ENCODE measurements at places on chromosomes 1 and 21. TPM values are rescaled to one million over a fixed set of nuclear protein-coding genes. Genes with fewer than 3 reads are reported as not detected.

The CFHR3 gene
- total RNA-seq, result not detected

DNA sequence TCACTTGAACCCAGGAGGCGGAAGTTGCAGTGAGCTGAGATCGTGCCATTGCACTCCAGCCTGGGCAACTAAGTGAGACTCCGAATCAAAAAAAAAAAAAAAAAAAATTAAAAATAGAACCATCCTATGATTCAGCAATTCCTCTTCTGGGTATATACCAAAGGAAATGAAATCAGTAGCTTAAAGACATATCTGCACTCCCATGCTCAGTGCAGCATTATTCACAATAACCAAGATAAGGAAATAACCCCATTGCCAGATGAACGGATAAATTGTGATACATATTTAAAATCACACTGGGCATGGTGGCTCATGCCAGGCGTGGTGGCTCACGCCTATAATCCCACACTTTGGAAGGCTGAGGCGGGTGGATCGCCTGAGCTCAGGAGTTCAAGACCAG is 23.8 kb downstream of the ALDH9A1 start:
- DNase-seq, result no peak

DNA sequence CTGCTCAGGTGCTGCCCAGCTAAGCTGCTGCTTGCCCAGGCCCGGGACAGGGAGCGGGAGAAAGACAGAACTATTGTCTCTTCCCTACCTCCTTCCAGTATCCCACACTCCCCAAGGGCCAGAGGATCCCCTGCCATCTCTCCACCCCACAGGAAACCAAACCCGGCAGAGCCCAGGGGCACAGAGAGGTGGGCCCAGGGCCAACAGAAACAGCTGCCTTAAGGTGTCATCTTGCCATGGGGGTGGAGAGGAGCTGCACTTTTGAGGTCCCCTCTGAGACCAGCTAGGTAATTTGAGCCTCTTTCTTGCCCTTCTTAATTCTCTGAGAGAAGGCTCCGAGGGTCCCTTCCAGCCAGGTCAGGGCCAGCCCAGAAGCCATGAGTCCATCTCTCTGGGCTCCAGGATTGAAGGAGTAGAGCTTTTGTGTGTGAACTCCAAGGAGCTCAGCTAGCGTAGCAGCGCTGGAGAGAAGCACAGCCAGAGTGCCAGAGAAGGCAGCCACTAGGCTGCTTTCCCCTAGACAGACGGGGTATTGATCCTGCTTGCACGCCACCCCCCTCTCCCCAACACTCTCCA is 9.7 kb upstream of the GPR61 start:
- no peak for DNase-seq

DNA sequence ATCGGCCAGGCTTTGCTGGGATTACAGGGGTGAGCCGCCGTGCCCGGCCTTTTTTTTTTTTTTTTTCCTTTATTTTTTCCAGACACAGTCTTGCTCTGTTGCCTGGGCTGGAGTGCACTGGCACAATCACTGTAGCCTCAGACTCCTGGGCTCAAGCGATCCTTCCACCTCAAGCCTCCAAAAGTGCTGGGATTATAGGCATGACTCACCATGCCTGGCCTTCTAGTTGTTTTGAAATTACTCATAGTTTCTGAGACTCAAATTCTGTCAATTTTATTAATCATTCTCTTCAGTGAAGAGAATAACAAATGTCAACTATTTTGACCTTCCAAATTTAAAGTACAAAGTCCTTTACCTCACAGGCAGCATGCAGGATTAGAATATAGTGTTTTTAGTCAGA is 374.5 kb downstream of the PLA2G4A start:
- no peak for DNase-seq

DNA sequence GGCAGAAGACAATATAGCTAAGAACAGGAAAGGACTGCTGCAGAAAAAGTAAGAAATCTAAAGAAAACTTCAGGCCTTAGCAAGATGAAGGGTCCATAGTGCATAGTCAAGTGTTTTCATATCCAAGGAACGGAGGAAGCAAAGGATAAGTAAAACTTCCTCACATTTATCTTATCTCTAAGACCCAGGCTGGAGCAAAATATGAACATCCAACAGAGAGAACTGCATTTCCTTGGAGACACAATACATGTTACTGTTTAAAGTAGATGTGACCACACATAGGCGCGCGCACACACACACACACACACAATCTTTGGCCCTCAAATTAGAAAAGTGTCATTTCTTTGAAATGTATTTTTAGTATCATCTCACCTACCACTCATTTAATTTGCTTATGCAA is 66.7 kb downstream of the TTLL7 start:
- DNase-seq, result no peak

GRCh38 chr1:37310064-37310463 is 164.3 kb upstream of the ZC3H12A start:
- no peak for DNase-seq

DNA sequence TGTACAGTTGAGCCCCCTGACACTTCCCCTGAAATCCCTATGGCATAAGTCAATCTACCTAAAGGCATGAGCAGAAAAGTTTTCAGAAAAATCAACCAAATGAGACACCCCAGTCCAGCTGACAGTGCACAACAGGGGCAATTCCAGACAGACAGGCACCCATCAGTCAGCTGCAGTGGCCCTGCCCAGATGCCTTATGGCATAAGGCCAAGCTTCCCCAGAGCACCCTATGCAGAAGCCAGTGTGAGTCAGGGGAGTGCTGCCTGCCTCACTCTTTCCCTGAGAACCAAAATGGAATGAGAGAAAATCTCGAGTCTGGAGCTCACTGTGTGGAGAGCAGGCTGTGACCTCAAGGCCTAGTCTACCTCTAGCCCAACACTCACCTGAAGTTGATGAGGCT is 38.1 kb downstream of the MRAP start:
- no peak for DNase-seq

DNA sequence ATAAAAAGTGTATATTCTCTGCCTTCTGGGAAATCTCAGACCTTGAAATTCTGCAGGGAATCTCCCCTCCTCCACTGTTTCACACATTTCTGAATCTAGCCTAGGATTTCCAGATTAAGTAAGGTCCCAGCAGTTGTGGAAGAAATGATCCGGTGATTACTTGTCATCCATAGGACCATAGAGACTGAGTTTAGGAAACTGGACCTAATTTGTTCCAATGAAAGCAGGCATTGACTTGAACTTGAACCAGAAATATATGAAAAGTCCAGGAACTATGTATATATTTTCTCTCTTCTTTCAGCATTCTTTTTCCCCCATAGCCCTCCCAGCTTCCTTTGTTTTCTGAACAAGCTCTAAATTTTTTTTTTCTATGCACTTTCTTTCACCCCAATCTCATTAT is 149.5 kb upstream of the SPAG17 start:
- no peak for DNase-seq
